ENCODE measurements at places on chromosomes 12 and 14. TPM values are rescaled to one million over a fixed set of nuclear protein-coding genes. Genes with fewer than 3 reads are reported as not detected.

Gene VWF
- 404 TPM for total RNA-seq

Gene RNF212B
- not detected for total RNA-seq

Gene LMO3
- 1.3 TPM for total RNA-seq

Gene ZNF385A
- total RNA-seq: 8.8 TPM

Gene TAS2R9
- not detected for total RNA-seq

Gene SLC41A2
- total RNA-seq: 2.3 TPM

Gene RIPK3
- total RNA-seq: not detected

Gene ACSS3
- 27.5 TPM for total RNA-seq

Gene TBX5
- total RNA-seq: not detected

Gene PPP1CC
- total RNA-seq: 189 TPM

Gene IL22
- not detected for total RNA-seq

Gene PDZRN4
- total RNA-seq: 2.0 TPM

Gene CMA1
- total RNA-seq: not detected

Gene ADAMTS20
- 1.1 TPM for total RNA-seq

All from endodermal cell (in vitro differentiated cells).